ENCODE measurements at places on chromosomes 5 and 9. TPM values are rescaled to one million over a fixed set of nuclear protein-coding genes. Genes with fewer than 3 reads are reported as not detected.

DNA sequence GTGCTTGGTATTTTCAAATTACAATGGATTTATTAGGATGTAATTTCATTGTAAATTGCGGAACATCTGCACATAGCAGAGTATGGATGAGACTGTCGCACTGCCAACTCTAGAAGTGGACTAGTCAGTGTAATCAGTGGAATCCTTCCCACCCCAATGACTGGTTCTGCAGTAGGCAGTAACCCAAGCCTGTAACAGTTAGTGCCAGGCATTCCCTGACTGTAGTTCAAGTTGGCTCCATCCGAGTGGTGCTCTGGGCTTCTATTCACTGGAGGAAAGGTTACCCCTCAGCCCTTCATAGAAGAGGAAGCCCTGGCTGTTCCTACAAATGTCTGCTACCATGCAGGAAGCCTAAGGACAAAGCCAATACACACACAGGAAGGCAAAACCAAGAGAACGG is 23.2 kb downstream of the AK3 start:
- no peak overlapping the region for H3K27ac ChIP-seq
- H3K27me3 ChIP-seq, result no peaks in the 10 kb centered on the region
- H3K4me3 ChIP-seq, result no peak overlapping the region
- H3K4me1 ChIP-seq, result no peaks in the 10 kb centered on the region

DNA sequence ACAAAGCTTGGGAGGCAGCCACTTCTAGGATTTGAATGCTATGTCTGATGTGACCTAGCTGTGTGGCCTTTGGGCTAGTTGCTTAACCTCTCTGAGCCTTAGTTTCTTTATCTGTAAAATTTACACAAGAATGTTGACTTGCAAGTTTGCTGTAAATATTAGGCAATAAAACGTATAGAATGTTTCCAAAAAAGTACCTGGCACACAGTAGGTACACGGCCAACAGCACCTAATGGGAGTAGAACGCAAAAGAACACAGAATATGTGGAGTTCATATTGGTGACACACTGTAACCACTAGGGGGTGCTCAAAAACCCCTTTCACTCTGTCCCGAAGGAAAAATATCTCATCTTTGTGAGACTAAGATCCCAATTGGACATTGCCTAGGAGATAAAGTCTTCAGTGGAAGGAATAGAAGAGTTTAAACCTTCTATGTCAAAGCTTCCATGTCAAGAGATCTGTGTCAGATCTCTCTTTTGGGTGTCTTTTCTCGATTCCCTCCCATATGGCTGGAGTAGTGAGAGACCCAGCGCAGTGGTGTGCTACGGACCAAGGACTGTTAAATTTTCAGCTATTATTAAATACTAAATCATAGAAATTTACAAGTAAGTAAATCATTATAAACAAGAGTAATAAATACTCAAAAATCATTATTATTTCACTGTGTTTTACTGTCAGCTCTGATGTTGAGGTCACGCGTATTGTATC is 145.4 kb upstream of the RAD23B start:
- H3K27me3 ChIP-seq, result peaks cover 2% of the 10 kb centered on the region
- H3K27ac ChIP-seq, result no peak overlapping the region
- no peaks in the 10 kb centered on the region for H3K4me1 ChIP-seq
- DNase-seq, result peak; percentile 21
- no peak overlapping the region for H3K4me3 ChIP-seq
- no peaks in the 10 kb centered on the region for H3K36me3 ChIP-seq

GRCh38 chr5:153584126-153584959 is 93.9 kb downstream of the GRIA1 start:
- no peaks in the 10 kb centered on the region for H3K4me1 ChIP-seq
- H3K27me3 ChIP-seq, result no peaks in the 10 kb centered on the region
- H3K36me3 ChIP-seq, result no peaks in the 10 kb centered on the region
- H3K27ac ChIP-seq, result no peak overlapping the region

GRCh38 chr5:72848474-72849428 is 32.3 kb downstream of the TNPO1 start:
- H3K36me3 ChIP-seq, result peaks cover 2% of the 10 kb centered on the region
- H3K4me1 ChIP-seq, result peaks cover 45% of the 10 kb centered on the region
- peak; percentile 12 for DNase-seq
- peak overlapping the region; percentile 93 for H3K4me3 ChIP-seq

DNA sequence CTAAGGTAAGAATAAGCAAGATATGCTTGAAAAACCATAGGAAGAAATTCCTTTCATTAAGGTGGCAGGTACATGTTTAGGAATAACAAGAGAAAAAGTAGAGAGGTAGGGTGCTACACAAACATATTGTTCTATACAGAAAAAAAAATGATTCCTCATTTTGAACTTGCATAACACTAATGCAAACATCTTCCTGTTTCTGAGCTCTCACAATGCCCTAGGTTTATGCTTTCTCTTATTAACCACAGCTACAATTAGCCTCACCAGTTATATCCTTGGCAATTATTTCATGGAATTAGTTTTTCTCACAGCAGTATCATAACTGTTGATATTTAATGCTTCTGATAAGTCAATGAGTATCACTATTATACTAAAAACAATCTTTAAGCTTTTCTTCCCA is 20.7 kb downstream of the CEMIP2 start:
- DNase-seq, result no peak
- H3K4me3 ChIP-seq, result no peak overlapping the region
- H3K36me3 ChIP-seq, result peaks cover 13% of the 10 kb centered on the region
- H3K4me1 ChIP-seq, result peaks cover 51% of the 10 kb centered on the region

- H3K27me3 ChIP-seq, result no peaks in the 10 kb centered on the region
- DNase-seq, result peak; percentile 85
- peaks cover 23% of the 10 kb centered on the region for H3K36me3 ChIP-seq
- peaks cover 91% of the 10 kb centered on the region for H3K4me1 ChIP-seq
- peak overlapping the region; percentile 81 for H3K27ac ChIP-seq
- H3K4me3 ChIP-seq, result peak overlapping the region; percentile 27
Observed at GRCh38 chr5:138533973-138534941, 8.8 kb downstream of the ETF1 start.

DNA sequence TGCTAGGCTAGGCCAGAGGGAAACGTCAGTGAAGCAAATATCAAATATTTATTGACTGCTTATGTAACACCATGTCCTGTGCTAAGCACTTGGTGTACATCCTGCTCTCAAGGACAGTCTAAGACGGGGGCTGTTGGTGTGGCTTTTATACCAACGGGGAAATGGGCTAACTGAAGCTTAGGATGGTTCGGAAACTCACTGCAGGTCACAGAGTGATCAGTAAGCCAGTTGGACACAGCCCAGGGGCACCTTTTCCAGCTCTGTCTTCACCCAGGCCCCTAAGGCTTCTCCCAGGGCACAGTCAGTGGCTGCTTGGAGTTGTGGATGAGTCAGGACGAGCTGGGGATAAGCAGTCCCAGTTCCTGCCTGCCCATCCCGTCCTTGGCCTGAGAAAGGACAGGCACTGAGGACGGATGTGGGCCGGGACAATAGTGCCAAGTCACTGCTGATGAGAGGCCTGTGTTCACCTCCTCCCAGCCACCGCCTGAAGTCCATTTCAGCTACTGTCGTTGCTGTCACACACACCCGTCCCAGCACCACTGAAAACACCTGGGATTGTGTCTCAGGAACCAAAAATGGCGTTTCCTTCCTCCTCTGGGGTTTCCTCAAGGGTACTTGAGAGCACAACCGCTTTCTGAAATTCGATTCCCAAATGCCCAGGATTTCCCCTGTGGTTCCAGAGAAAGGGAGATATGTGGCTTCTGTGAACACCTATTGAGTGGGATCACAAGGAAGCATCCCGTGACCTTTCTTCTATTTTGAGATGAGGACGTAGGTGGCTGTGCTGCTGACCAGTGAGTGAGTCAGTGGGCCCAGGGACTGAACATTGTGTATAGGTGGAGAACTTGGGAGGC is 17.5 kb upstream of the SPRY4 start:
- H3K27ac ChIP-seq, result peak overlapping the region; percentile 84
- peak; percentile 82 for DNase-seq
- H3K36me3 ChIP-seq, result no peaks in the 10 kb centered on the region

- H3K36me3 ChIP-seq, result no peaks in the 10 kb centered on the region
- no peak for DNase-seq
- peaks cover 13% of the 10 kb centered on the region for H3K27me3 ChIP-seq
- no peak overlapping the region for H3K27ac ChIP-seq
Observed at GRCh38 chr5:114362977-114363761, 1.3 kb downstream of the KCNN2 start.

DNA sequence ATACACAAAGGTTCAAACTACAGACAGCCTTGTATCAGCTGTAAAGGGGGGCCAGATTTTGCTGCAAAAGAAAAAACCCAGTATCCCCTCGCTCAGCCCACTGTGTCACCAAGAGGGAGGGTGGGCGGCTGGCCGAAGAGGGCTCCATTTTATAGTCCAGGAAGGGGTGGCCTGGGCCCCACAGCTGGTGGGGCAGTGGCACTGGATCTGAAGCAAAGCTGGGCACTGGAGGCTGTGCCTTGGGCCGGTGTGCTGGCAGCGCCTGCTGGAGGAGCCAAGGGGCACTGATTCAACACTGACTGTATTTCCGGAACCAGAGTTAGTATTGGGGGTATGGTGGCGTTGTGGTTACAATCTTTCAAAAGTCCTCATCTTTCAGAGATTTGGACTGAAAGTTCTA is 9.1 kb downstream of the BRD3 start:
- peak overlapping the region; percentile 75 for H3K27ac ChIP-seq
- H3K4me1 ChIP-seq, result peaks cover 80% of the 10 kb centered on the region
- peaks cover 7% of the 10 kb centered on the region for H3K36me3 ChIP-seq
- H3K4me3 ChIP-seq, result no peak overlapping the region

- H3K4me1 ChIP-seq, result no peaks in the 10 kb centered on the region
- no peak overlapping the region for H3K4me3 ChIP-seq
- H3K36me3 ChIP-seq, result no peaks in the 10 kb centered on the region
- DNase-seq, result peak; percentile 24
- peaks cover 35% of the 10 kb centered on the region for H3K27me3 ChIP-seq
Observed at GRCh38 chr5:180117000-180117725, 45.6 kb upstream of the RNF130 start.

- no peak for DNase-seq
- H3K36me3 ChIP-seq, result no peaks in the 10 kb centered on the region
- no peak overlapping the region for H3K4me3 ChIP-seq
- H3K27ac ChIP-seq, result no peak overlapping the region
- no peaks in the 10 kb centered on the region for H3K4me1 ChIP-seq
Observed at GRCh38 chr9:114824110-114824509, 18.3 kb upstream of the TNFSF15 start.

DNA sequence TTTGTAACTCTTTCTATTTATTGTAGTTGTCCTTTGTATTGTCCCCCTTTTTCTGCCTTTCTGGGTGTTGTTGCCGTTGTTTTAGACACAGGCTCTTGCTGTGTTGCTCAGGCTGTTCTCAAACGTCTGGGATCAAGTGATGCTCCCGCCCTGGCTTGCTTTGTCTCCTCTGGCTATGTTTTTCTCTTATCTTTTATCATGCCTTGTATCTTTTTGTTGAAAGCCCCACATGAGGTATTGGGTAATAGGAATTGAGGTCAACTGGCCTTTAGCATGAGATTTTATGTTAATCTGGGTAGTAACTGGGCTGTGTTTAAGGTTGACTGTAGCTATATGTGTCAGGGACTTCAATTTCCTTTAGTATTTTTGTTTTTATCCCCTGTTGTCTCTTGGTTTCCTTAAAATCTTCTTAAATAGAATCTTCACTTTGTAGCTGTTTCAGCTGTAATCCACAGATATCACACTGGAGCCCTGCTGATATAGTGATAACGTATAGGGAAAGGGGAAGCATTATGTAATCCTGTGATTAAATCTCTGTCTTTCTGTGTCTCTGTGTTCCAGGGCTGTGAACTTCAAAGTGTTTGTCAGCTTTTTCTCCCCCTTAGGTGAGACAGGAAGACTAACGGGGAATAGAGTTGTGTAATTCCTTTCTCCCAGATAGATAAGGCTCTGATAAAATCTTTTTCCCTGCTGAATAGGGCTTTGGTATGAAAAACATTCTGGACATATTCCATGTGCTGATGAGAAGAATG is 25.9 kb upstream of the CACNA1B start:
- H3K27ac ChIP-seq, result no peak overlapping the region
- H3K4me1 ChIP-seq, result no peaks in the 10 kb centered on the region
- H3K4me3 ChIP-seq, result no peak overlapping the region
- no peaks in the 10 kb centered on the region for H3K36me3 ChIP-seq
- DNase-seq, result no peak

- peaks cover 27% of the 10 kb centered on the region for H3K4me1 ChIP-seq
- no peak overlapping the region for H3K4me3 ChIP-seq
Observed at GRCh38 chr5:91329283-91329682, 53.8 kb downstream of the ARRDC3 start.

DNA sequence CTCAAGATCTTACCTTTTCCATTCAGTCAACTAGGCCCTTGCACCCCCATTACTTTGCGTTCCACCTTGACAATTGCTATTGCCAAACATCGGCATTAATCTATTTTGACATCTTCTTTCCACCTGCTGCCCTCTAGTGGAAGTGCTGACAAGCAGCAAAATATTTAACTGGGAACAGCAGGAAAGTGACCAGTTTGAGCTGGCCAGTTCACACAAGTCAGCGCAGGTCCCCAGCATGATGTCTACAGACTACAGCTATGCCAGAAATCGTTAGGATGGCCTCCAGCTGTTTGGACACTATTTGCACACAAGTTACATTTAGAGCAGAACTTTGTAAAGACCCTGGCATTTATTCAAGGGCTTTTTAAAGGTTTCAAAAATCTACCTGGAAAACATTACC is 160.1 kb downstream of the GHR start:
- peak; percentile 64 for DNase-seq
- H3K36me3 ChIP-seq, result no peaks in the 10 kb centered on the region
- no peak overlapping the region for H3K4me3 ChIP-seq
- H3K27me3 ChIP-seq, result no peaks in the 10 kb centered on the region
- H3K4me1 ChIP-seq, result no peaks in the 10 kb centered on the region
- no peak overlapping the region for H3K27ac ChIP-seq

- H3K27me3 ChIP-seq, result no peaks in the 10 kb centered on the region
- H3K27ac ChIP-seq, result no peak overlapping the region
- no peak for DNase-seq
Observed at GRCh38 chr9:115275753-115276152, 157.8 kb upstream of the TNC start.

The CDO1 gene
- total RNA-seq, result 5.3 TPM

The GOLGA2 gene
- 35.4 TPM for total RNA-seq

The C5orf46 gene
- total RNA-seq, result not detected

The MSX2 gene
- not detected for total RNA-seq

The VAV2 gene
- 21.2 TPM for total RNA-seq
